ENCODE measurements at places on chromosomes 5 and 9.

DNA sequence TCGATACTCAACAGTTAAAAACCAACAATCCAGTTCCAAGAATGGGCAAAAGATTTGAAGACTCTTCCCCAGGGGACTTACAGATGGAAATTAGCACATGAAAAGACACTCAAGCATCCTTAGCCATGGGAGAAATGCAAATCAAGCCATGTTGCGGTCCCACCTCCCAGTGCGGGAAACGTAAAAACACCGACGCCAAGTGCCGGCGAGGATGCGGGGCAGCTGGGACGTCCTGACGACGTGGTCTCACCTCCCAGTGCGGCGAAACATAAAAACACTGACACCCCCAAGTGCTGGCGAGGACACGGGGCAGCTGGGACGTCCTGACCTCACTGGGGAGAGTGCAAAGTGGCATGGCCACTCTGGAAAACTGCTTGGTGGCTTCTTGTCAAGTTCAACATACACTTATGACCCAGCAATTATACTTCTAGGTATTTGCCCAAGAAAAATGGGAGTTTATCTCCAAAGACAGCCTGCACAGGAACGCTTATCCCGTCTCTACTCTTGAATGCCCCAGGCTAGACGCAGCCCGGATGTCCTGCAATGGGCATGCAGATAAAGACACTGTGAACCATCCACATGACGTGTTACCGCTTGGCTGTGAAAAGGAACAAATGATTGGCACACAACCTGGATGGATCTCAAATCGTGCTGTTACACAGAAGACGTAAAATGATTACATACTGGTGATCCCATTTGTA, 60.1 kb upstream of the UBAC1 start:
- DNase-seq = no peak

- no peak for DNase-seq
Observed at GRCh38 chr5:79785983-79786382, 96.3 kb downstream of the CMYA5 start.

DNA sequence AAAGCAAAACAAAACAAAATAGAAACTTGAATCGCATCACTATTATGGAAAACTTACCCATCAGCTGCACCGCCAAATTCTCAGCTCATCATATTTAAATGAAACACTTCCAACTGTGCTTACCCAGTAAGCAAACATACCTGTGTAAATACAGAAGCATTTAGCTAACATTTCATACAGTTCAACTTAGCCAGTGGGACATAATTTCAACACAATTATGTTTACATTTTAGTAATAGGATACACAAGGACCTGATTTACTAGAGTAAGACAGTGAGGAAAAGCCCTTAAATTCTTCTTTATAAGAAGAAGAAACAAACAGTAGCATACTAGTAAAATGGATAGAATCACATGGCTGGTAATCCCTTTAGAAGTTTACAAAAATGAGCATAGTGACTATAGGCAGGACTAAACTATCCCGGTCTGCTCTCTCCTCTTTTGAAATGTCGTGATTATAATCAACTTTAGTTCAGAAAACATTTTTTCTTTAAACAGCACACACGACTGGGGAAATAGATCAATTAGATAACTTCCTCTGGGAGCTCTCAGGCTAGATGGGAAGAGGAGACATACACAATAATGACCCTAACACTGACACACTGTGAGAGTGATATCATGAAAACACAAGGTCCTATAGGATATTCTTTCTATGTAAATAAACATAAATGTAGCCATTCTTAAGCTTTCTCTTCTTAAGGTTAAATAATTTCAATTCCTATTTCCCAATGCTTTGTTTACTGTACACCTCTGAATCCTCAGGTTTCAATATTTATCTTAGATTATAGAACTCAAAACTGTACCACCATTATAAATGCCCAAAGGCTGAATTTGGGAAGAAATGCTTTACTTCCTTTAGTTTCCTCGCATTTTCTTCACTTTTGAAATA, 15.9 kb upstream of the CDC20B start:
- DNase-seq = no peak

DNA sequence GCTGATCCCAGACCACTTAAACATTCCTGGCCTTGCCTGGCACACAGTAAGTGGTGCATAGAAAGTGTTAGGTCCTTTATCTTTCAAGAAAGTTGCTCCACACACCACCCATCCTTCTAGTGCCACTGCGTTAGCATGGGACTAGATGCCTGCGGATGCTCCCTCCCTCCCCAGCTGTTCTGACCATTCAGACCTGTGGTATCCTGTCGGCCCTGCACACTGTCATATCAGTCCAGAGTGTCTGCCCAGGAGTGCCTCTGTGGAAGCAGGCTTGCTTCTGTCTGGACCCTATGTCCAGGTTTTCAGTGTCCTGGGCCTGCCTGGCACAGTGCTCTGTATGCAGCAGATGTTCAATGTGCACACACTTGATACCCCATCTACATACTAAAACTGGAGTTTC, 38.3 kb upstream of the SMU1 start:
- no peak for DNase-seq

- no peak for DNase-seq
Observed at GRCh38 chr5:11955331-11955730, 51.1 kb upstream of the CTNND2 start.

GRCh38 chr5:124806373-124807077, 60.1 kb upstream of the ZNF608 start:
- no peak for DNase-seq

GRCh38 chr5:95440825-95441224, 49.7 kb downstream of the FAM81B start:
- no peak for DNase-seq

DNA sequence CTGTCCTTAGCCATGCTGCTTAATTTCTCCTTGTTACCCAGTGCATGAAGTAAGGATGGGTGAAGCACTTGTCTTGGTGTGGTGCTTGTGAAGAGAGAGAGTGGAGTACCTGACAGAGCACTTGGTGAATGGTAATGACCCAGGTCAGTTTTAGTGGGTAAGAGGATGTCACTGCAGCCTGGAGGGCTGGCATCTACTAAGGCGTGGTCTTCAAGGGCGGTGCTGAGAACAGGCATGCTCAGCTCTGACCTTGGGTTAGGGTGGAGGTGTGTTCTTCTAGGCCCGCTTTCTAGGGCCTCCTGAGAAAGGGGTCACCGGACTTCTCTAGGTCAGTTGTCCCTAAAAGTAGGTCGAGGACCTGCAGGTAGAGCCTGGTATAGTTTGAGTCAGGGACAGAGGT, 25.7 kb downstream of the SH3GL2 start:
- DNase-seq = no peak

DNA sequence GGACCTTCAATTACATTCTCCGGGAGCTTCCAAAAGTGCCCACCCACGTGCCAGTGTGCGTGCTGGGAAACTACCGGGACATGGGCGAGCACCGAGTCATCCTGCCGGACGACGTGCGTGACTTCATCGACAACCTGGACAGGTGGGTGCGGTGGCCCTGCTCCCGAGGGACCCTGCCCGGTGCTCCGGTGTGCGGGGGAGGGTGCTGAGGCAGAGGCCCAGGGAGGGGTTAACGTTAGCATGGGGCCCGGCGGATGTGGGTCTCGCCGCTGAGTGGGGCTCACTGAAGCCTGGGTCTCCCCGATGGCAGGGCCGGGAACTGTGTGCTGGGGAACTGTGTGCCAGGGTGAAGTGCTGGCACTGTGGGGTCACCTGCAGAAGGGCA, 10.6 kb upstream of the AJM1 start:
- DNase-seq = no peak

DNA sequence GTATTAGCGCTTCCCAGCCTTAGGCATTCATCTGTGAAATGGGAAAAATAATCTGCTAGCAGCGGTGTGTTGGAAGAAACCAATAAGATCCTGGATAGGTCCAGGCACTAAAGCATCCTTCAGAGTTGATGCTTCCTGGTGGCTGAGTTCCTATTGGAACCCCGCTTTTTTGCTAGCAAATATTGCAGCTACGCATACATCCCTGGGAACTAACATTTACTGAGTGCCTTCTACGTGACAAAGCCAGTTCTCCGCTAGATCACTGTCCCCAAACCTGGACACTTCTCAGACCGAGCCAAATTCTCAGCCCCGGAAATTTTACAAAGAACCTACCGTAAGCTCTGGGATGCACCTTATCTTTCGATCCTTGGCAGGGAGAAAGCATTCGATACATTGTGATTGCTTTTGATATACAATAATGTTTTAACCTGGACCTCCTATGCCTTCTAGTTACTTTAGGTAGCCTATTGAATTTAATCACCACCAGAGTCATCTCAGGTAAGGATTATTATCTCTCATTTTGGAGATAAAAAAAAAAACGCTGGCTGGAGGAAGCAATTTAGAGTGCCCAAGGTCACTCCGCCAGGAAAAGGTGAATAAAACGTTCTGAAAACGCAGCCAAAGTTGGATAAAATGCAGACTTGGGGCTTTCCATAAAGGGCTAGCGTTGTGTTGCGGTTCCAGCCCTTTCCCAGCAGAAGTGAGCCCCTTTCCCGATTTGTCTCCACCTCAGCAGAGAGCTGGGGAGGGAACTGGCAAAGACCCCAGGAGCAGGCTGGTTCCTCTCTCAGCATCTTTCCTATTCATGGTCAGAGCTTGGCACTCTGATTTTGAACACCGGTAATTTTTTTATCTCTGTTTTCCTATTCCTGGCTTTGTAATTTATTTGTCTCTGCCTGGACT, 2.6 kb upstream of the MSX2 start:
- DNase-seq = no peak

- DNase-seq = peak; percentile 82
Observed at GRCh38 chr9:126516936-126517832, 96.5 kb upstream of the LMX1B start.

DNA sequence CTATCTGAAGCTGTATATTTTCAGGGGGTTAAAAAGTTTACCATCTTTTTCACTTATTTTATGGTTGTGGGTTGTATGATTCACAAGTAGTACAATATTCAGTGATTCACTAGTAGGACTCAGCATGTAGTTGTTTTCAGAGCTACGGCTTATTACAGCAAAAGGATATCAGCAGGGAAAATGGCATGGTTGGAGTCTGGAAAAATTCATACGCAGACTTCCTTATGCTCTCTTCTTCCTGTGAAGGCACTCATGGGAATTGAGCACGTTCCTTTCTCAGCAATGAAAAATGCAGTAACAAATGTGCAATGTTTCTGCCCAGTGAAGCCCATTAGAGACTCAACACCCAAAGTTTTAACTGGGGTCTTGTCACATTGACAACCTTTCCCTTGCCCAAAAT, 250.5 kb downstream of the KCNN2 start:
- no peak for DNase-seq

GRCh38 chr5:5615569-5615968, 193.1 kb downstream of the ICE1 start:
- DNase-seq = no peak
